ENCODE measurements at places on chromosomes 4 and X. TPM values are rescaled to one million over a fixed set of nuclear protein-coding genes. Genes with fewer than 3 reads are reported as not detected.

The IGSF1 gene
- 0.24 TPM for polyA plus RNA-seq

The CFAP99 gene
- polyA plus RNA-seq: 0.06 TPM

The THOC2 gene
- 33.6 TPM for polyA plus RNA-seq

- DNase-seq: no peak
These were observed 49.3 kb upstream of the HMX1 start for GRCh38 chr4:8920969-8921368.

DNA sequence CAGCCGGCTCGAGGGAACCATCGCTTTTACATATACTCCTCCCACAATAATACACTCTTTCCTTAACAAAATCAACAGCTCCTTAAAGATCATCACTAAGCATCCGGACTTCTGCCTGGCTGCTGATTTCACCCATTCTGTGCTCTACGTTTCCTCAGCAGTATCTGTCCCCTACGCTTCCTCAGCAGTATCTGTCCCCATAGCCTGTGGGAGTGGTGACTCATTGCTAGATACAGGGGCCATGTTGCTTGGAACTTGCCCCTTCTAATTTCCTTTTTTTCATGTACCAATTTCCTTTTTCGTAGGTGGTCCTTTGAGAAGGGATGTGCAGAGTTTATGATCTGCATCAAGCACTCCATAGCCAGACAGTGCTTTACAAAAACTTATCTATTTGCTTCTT lies 18.6 kb downstream of the MAP3K15 start:
- no peak for DNase-seq

Data from urinary bladder (tissue), 4 donors.